Activated CD4-positive, alpha-beta memory T cell treated with anti-CD3 and anti-CD28 coated beads for 36 hours (primary cell): ENCODE measurements at places on chromosomes 2 and 18. TPM values are rescaled to one million over a fixed set of nuclear protein-coding genes. Genes with fewer than 3 reads are reported as not detected.

Gene ARL4C
- 44.4 TPM for total RNA-seq

DNA sequence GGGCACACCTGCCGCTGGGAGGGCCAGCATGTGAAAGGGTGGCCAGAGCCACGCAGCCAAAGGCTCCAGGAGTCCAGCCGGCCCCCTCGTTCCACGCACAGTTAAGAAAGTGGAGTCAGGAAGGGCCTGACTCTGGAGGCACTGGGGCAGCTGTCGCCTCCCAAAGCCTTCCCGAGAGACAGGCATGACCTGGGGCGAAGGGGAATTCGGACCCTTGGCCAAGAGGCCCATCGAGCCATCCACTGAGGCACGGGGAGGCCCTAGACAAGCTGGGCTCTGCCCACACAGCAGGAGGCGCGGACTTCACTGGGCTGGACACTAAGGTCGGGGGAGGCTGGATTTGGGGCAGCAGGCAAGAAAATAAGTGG is 38.5 kb upstream of the SNED1 start:
- H3K27me3 ChIP-seq = no peaks in the 10 kb centered on the region
- no peaks in the 10 kb centered on the region for H3K36me3 ChIP-seq
- DNase-seq = peak; percentile 7
- H3K4me3 ChIP-seq = no peak overlapping the region

DNA sequence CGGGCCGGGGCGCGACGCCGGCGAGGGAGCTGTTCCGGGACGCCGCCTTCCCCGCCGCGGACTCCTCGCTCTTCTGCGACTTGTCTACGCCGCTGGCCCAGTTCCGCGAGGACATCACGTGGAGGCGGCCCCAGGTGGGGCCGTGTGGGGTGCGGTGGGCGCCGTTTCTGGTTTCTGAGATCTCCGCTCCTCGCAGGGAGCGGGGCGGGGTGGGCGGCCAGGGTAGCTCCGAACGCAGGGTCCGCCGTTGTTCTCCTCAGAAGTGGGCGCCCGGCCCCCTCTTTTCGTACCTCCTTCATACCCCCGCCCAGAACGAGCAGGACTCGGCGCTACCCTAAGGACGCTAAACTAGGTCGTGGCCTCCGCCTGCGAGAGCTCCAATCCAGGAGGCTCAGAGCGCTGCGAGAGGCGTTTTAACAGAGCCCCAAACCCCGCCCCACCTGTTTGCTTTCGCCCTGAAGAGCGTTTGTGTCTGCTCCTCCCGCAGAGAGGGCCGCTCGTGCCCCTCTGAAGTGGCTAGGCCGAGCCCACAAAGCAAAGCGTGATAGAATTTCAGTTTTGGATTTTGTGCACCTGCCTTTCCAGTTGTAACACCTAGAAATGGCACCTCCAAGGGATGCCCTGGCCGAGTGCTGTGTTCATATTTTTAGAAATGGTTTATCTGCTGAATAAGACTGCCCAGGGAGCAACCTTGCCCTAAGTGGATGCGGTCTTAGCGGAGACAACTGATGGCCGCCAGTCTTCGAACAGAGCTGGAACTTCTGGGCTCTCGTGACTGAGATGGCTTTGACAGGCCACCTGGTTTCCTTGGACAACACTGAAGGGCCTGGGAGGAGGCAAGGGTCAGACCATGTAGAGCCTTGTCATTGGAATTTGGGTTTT is 626 bp downstream of the CAPN10 start:
- H3K36me3 ChIP-seq = peaks cover 3% of the 10 kb centered on the region
- DNase-seq = peak; percentile 71
- H3K4me1 ChIP-seq = peaks cover 39% of the 10 kb centered on the region
- H3K4me3 ChIP-seq = peak overlapping the region; percentile 89

DNA sequence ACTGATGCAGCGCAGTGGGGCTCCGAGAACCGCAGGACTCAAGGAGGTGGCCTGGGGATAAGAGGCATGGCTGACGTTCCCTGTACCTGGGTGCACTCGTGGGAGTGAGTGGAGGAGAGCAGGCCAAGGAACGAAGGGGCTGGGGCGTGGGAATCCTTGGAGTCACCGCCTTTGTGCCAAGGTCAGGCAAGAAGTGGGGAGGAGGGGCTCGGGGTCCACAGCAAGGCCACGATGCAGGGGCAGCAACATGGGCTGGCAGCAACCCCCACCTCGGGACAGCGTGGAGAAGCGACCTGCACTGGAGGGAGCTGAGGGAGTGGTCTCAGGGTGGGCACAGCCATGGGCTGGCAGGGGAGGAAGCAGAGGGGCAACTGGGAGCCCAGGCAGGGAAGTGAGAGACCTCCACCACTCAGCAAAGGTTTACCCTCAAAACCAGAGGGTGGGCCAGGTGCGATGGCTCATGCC is 18.6 kb downstream of the ARID5A start:
- H3K27ac ChIP-seq = peak overlapping the region; percentile 77
- peak overlapping the region; percentile 43 for H3K4me3 ChIP-seq
- peaks cover 1% of the 10 kb centered on the region for H3K27me3 ChIP-seq
- peaks cover 41% of the 10 kb centered on the region for H3K4me1 ChIP-seq
- H3K36me3 ChIP-seq = peaks cover 20% of the 10 kb centered on the region
- DNase-seq = no peak

GRCh38 chr18:77339623-77340022 is 90.0 kb downstream of the GALR1 start:
- no peak overlapping the region for H3K27ac ChIP-seq
- no peak for DNase-seq
- peaks cover 14% of the 10 kb centered on the region for H3K27me3 ChIP-seq

DNA sequence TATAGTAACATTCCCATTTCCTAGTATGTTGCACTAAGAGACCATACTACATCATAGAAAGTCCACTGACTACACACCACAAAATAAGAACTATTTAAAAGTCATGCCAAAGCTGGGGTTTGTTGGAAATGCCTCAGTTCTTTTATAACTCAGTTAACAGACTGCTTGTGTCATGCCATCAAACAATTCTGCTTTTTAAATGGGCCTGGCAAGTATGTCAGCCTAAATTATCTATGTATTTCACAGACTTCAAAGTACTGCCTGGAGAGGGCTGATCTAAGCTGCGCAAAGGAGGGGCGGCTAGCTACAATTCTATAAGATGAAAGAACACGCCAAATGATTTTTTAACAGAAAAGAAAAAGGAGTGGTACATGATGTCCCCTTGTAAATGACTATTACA is 49.6 kb downstream of the FARSB start:
- peaks cover 20% of the 10 kb centered on the region for H3K36me3 ChIP-seq
- H3K27me3 ChIP-seq = no peaks in the 10 kb centered on the region
- H3K4me1 ChIP-seq = no peaks in the 10 kb centered on the region
- no peak for DNase-seq

- H3K36me3 ChIP-seq = peaks cover 4% of the 10 kb centered on the region
- H3K4me1 ChIP-seq = peaks cover 14% of the 10 kb centered on the region
- H3K4me3 ChIP-seq = peak overlapping the region; percentile 51
- DNase-seq = no peak
- H3K27ac ChIP-seq = no peak overlapping the region
These were observed 44.1 kb downstream of the GORASP2 start for GRCh38 chr2:170973225-170973491.
